ENCODE measurements at places on chromosomes 5 and 9. TPM values are rescaled to one million over a fixed set of nuclear protein-coding genes. Genes with fewer than 3 reads are reported as not detected.

The ZNG1F gene
- 3.4 TPM for total RNA-seq

DNA sequence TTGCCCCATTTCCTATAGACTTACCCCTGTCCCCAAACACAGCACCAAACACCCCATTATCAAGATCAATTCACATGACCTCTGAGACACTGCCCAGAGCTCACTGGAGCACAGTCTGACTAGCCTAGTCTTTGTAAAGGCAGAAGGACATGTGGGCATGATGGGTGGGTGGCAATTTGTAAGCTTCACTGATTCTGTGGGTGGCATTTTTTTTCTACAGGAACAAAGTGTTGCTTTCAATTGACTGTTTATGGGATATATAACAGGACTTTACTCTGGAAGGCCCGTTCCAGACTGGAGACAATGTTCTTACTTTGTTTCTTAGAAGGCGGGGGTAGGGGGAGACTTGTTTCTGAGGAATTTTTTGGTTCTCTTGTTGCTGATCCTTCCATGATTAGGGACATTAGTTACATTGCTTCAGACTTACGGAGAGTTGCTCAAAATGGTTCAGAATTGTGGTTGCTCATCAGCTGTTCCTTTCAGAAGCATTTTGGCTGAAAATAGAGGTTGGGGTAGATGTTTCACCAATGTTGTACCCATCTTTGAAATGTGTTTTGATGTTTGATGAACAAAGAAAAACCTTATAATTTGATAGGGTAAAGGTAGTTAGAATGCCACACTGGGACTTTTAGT is 20.2 kb downstream of the NNT start:
- no peak for DNase-seq

- DNase-seq = no peak
Observed at GRCh38 chr5:171707442-171707792, 78.2 kb upstream of the SMIM23 start.

The COL15A1 gene
- 31.5 TPM for total RNA-seq

DNA sequence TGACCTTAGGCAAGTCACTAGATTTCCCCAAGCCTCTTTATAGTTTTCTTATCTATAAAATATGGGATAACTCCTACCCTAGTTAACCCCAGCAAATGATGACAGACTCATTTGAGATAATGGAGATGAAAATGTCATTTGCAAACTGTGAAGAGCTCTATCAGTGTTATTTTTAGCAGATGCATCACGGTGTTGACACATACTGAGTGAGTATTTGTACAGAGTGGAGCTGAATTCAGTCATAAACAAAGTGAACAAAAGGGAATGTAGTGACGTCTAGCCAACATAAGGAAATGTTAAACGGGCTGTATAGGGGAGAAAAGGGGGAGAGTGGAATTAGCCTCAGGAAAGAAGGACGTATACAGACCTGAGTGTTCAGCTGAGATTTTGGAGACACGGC is 75.9 kb downstream of the NMUR2 start:
- no peak for DNase-seq

GRCh38 chr9:134365791-134366222 is 39.6 kb downstream of the RXRA start:
- no peak for DNase-seq

DNA sequence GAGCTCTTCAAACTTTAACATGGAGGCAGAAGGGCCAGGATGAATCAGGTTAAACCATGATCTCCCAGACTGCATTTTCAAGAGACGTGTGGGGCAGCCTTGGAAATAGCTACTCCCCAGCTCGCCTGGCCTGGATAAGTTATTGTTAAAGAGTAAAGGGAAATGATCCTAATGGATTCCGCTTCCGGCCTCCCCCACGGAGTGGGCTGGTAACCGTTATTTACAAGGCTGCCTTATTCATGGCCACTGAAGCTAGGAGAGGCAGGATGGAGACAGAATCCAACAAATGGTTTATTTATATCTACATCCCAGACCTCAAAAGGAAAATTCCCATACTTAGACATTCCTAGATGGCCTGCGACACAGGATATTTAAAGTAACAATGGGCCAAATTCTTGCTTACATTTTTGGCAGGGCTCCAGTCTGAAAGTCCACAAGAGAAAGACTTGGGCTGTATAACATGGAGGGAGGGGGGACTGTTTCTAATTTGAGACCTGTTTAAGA is 27.9 kb downstream of the SPRY4 start:
- peak; percentile 99 for DNase-seq

GRCh38 chr5:104646416-104646815 is 1083.8 kb upstream of the NUDT12 start:
- no peak for DNase-seq

The ELOVL7 gene
- 0.09 TPM for total RNA-seq

The ACSL6 gene
- total RNA-seq = 0.09 TPM

The CSF2 gene
- 0.34 TPM for total RNA-seq
